ENCODE measurements at places on chromosomes 3 and 15.

GRCh38 chr3:66036586-66037148, 2.1 kb downstream of the MAGI1 start:
- no peak for DNase-seq

DNA sequence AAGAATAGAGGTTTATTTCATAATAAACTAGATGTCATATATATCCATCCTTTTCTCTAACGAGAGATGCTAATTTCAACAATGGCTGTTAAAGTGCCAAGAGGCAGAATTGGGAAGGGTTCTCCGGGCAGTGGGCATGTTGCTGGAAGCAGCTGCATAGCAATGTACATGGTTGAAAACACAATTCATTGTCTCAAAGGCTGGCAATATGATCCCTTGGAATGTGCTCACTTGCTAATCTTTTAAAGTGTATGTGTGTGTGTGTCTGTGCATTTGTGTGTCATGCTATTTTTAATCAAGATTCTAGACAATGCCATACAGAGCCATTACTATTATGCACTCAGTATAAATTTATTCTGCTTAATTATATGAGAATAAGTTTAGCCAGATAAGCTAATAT, 1020.3 kb downstream of the NAALADL2 start:
- no peak for DNase-seq

DNA sequence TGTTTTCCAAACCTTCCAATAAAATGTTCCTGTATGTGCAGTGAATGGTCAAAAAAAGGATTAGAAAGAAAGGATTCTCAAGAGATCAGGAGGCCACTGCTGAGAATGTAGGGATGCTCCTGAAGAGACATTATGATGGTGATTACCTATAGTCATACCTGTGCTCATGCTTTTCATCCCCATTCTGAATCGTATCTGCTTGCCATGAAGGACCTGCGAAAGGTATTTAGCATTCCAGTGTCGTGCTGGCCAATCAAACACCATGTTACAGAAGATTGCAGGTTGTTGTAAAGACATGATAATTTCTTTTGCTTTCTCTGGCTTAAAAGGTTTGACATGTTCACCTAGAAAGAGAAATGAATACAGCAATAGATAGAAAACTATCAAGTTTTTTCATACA, 16.1 kb downstream of the HSPBAP1 start:
- no peak for DNase-seq

GRCh38 chr3:39178553-39178952, 13.8 kb downstream of the XIRP1 start:
- DNase-seq, result no peak

GRCh38 chr3:68648494-68648893, 283.9 kb downstream of the TAFA4 start:
- DNase-seq, result no peak

DNA sequence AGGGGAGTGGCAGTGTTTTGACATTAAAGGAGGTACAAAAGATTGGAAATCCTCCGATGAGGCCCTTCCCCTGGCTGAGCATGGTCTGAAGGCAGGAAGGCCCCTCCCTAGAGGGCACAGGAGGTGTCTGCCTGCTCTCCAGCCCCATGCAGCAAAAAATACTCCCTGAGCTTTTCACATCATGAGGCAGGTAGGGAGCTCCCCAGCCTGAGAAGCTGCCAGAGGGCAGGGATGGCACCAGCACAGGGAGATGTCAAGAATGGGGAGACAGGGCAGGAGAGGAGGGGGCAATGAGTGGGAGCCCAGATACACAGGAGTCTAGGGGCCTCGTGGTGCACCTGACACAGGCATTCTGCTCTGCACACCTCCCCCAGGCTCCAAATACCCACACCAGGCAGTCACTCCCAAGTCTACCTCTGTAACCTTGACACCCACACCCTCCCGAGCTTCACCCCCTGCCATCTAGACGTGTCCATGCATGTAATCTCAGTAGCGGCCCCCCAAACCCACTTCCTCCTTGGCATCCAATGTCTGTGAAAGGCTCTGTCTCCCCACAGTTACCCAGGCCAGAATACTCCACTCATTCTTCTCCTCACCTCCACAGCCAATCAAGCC, 22.9 kb downstream of the GRAMD2A start:
- no peak for DNase-seq

GRCh38 chr15:77495838-77496596, 75.3 kb downstream of the HMG20A start:
- no peak for DNase-seq

- DNase-seq, result no peak
Observed at GRCh38 chr15:97479957-97480356, 480.5 kb upstream of the ARRDC4 start.

DNA sequence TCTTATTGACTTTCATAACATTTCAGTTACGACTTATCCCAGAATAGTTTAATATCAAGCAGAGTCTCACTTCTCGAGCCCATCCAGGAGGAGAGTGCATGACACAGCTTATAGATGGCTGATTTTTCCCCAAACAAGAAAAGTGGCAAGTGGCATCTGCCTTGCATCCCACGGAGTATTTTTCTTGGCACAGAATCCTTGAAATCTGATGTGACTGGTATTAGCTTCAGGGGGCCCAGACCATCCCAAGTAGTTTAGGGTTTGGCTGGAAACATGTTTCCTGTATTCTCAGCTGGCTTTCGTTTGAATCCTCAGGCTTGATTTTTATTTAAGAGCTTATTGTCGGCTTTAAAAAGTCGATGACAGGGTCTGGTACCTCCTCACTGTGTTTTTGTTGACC, 20.7 kb upstream of the FBXL22 start:
- DNase-seq, result no peak

- DNase-seq, result no peak
Observed at GRCh38 chr3:138034918-138035317, 25.0 kb downstream of the CLDN18 start.

Data from activated CD4-positive, alpha-beta T cell treated with anti-CD3 and anti-CD28 coated beads, Interleukin-2, amount 50 U/mL, for 1 hour (primary cell).